Activated naive CD4-positive, alpha-beta T cell (primary cell): ENCODE measurements at places on chromosomes 12 and 14.

- DNase-seq: no peak
Measured at GRCh38 chr12:54071942-54072341, 18.3 kb downstream of the HOXC4 start.

DNA sequence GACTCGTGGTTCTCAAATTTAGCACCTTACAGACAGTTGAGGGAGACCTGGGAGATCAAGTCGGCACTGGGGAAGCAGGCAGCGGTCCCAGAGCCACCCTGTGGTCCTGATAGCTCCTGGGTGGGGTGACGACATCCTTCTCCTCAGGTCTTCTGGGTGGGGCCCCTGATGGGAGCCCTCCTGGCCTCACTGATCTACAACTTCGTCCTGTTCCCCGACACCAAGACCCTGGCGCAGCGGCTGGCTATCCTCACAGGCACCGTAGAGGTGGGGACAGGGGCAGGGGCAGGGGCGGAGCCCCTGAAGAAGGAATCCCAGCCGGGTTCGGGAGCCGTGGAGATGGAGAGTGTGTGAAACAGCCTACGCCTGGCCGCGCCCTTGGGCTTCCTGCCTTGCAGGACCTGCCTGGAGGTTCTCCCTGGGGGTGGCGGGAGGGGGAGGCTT, 2.6 kb downstream of the AQP6 start:
- DNase-seq: no peak

DNA sequence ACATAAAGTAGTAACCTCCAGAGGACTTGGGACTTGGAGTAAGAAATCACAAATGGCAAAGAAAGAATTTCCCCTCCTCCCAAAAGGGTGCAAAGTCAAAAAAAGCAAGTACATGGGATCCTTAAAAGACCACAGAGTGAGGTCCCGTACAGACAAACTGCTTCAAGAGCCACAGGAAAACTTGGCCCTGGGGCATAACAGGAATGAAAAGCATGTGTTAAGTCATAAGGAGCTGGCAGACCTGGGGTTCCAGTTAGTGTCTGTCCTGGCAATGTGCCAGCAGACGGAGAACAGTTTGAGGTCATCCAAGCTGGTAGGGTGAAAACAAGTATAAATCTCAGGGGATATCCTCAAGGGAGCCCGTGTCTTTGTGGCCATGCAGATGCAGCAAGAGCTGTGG, 73.2 kb downstream of the HSD17B6 start:
- DNase-seq: no peak

DNA sequence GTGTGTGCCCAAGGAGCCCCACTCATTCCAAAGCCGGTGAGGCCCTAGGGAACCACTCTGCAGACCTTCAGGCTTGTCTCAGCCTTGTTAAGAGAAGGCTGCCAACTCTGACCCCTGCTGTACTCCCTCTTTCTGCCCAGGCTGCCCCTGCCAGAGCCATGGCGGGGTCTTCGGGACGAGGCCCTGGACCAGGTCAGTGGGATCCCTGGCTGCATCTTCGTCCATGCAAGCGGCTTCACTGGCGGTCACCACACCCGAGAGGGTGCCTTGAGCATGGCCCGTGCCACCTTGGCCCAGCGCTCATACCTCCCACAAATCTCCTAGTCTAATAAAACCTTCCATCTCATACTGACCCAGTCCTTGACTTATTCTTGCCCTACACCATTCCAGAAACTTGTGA, 7.3 kb downstream of the MYG1 start:
- DNase-seq: no peak

- DNase-seq: no peak
Measured at GRCh38 chr12:19779395-19780056, 340.2 kb downstream of the AEBP2 start.

DNA sequence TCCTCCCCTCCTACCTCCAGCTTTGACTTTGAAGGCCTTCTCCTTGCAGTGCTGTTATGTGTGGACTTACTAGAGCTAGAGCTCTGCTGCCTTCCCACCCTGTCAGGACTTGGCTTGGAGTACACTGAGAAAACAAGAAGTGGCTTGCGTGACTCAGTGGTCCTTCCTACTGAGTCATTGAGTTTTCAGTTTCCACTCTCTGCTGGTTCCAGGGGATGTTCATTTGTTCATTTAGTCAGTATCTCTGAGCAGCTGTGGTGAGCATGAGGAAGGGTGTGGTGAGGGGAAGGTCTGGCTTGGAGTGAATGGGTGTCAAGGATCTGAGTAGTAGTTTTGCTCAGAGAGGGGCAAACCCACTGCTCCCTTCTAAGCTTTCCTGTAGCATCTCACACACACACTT, 17.2 kb upstream of the ELK3 start:
- no peak for DNase-seq

- DNase-seq: no peak
Measured at GRCh38 chr12:69415471-69416275, 54.5 kb upstream of the FRS2 start.

DNA sequence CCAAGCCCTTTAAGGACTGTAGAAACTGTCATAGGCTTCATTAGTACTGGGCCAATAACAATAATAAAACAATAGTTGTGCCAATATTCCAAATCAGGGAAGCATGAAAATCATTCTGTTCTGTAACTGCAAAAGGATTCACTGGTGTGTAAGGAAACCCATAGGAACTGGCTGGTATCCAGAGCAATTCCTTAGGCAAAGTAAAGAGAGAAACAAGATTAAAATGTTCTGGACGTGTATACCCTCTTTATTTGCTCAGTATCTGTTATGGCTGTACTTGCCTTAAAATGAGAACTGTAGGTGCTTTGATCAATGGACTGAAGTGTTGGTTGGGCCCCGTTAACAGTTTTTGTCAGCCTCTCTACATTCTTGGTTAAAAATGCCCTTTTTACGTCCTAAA, 72.4 kb upstream of the STAC3 start:
- DNase-seq: no peak

DNA sequence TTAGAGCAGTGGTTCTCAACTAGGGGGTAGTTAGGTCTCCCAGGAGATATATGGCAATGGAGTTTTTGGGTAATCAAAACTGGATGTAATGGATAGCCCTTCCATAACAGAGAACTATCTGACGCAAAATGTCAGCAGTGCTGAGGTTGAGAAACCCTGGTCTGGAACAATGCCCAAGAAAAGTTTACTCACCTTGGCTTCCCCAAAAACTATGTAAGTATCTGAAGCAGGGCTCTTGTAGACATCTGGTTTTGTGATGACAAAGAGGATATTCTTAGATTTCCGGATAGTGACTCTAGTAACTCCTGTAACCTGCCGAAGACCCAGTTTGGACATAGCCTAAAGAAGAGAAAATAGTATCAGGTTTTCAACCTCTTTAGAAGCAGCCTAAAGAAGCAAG, 11.8 kb downstream of the NACA start:
- DNase-seq: no peak

DNA sequence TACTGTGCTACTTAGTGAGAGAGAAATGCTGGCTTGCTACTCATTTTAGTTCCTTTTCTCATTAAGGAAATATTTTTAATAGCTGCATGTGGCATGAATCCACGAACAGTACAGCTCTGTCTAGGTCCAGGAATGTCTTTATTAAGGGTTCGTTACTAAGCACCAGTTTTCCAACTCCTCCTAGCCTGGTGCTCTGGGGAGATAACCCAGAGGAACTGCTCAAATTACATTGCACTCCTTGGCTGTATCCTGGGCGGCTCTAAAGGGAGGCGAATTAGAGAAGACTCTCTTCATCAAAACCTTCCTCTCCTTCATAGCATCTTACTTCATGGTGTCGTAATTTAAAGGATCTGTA, 101.3 kb downstream of the PPM1A start:
- no peak for DNase-seq

DNA sequence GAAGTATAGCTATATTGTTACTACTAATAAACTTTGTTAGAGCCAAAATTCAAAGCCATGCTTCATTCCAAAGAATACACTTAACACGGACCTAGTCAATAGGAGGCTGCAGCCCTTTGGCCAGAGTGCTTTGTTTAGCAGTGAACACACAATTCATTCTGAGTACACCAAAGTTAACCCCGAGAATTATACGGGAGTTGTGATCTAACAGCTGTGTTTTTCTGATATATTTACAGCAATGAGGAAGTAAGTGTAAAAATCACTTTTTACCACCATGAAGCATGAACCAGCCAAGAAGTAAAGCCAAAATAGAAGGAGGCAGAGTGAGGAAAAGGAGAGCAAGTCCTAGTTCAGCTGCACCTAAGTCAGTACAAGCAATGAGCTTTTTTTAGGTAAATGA, 156.8 kb upstream of the PDE3A start:
- DNase-seq: no peak

- no peak for DNase-seq
Measured at GRCh38 chr12:76312315-76312714, 35.9 kb downstream of the BBS10 start.

DNA sequence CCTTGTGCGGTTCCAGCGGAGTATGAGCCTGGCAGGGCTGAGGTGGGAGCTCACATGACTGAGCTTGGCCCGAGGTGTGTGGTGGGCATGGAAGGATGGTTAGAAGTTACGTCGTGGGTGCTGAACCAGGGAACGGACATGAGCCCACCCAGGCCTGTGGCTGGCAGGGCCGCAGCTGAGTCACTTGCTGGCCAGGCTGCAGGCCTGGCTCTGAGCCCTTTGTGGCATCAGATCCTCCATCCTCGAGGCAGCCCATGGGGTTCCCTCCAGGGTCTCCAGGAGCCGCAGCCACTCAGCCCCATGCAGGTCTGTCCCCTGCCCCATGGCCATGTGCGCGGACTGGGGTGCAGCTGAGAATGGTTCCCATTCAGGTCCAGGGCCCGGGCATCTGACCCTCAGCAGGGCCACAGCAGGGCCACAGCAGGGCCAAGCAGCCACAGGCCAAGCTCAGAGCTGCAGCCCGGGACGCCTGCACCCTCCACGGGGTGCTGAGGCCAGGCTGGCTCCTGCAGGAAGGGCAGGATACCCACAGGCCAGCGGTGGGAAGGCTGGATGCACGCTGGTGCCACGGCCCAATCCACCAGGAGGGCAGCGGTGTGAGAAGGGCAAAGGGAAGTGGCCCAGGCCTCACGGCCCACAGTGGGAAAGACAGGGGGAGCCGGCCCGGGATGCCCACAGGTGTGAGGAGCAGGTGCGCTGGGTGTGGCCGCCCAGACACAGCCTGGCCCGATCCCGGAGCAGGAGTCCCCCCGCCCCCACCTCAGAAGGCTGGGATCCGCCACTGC, 26.3 kb upstream of the ULK1 start:
- no peak for DNase-seq

DNA sequence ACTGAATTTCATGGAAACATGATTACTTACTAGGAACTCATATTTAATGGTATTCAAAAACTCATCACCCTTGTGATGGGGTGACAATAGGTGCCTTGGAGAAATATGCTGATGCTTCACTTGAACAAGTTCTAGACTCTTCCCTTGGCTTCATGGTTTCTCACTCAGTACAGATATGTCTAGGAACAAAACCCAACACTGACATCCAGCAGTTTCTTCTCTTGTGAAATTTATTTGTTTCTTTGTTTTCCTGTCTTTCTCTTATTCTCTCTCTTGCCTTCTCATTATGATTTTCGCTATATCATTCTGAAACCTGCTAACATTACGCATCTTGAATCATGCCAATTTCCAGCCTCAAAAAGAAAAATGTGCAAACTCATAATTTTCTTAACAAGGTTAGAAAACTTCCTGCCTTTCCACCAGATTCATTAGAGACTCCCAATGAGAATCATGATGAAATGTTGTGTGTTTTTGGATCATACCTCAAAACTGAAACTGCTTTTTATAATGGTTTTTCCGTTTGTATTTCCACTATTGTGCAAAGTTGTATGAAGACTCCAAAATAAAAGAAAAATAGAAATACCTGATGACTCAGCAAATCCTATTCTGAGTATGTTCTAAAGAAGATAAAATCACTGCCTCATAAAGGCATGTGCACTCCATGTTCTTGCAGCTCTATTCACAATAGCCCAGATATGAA, 1021.5 kb downstream of the TMEM121 start:
- no peak for DNase-seq

- DNase-seq: no peak
Measured at GRCh38 chr12:131808744-131809371, 19.3 kb upstream of the MMP17 start.

GRCh38 chr12:96500693-96501092, 11.3 kb downstream of the CFAP54 start:
- DNase-seq: no peak

GRCh38 chr12:75542942-75543341, 31.5 kb upstream of the KRR1 start:
- no peak for DNase-seq

DNA sequence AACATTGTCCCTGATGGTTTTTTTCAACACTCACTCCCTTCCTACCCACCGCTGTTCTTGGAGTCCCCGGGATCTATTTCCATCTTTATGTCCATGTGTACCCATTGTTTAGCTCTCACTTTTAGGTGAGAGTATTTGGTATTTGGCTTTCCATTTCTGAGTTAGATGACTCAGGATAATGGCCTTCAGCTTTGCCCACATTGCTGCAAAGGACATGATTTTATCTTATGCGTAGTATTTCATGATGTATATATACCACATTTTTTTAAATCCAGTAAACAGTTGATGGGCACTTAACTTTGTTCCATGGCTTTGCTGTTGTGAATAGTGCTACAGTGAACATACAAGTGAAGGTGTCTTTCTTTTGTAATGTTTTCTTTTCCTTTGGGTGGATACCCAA, 123.5 kb upstream of the KITLG start:
- DNase-seq: no peak

GRCh38 chr14:51677738-51678137, 26.0 kb downstream of the FRMD6 start:
- no peak for DNase-seq

GRCh38 chr12:19978193-19978592, 390.1 kb upstream of the PDE3A start:
- DNase-seq: no peak

GRCh38 chr12:130563323-130563722, 152.8 kb downstream of the RIMBP2 start:
- DNase-seq: no peak

DNA sequence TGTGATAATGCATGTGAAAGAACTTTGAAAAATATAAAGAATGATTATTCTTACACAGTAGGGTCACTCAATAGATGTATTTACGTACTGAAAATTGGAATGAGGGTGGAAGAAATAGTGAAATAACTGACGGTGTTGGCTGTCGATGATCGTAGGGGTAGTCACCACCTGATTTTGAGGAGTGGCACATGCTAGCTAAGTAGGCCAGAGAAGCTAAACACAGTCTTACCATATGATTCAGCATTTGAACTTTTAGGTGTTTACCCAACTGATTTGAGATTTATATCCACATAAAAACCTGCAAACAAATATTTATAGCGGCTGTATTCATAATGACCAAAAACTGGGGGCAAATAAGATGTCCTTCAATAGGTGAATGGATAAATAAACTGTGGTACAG, 47.6 kb upstream of the HIF1A start:
- no peak for DNase-seq

- no peak for DNase-seq
Measured at GRCh38 chr14:32399920-32400319, 70.8 kb downstream of the AKAP6 start.

GRCh38 chr12:38367506-38367905, 50.9 kb downstream of the ALG10B start:
- DNase-seq: no peak

GRCh38 chr12:69658203-69658602, 40.9 kb downstream of the BEST3 start:
- no peak for DNase-seq
